ENCODE measurements at places on chromosomes 4 and X. TPM values are rescaled to one million over a fixed set of nuclear protein-coding genes. Genes with fewer than 3 reads are reported as not detected.

The NXF2B gene
- total RNA-seq: not detected

The FAM47A gene
- not detected for total RNA-seq

The BEX5 gene
- not detected for total RNA-seq

The SLC35A2 gene
- 37.0 TPM for total RNA-seq

The GABRA4 gene
- not detected for total RNA-seq

The PNMA5 gene
- total RNA-seq: not detected

The HSFX2 gene
- 0.64 TPM for total RNA-seq

- no peaks in the 10 kb centered on the region for H3K36me3 ChIP-seq
- H3K4me1 ChIP-seq: peaks cover 24% of the 10 kb centered on the region
- H3K4me3 ChIP-seq: peak overlapping the region; percentile 48
- H3K27me3 ChIP-seq: peaks cover 90% of the 10 kb centered on the region
- no peak for DNase-seq
Observed at GRCh38 chr4:174211622-174212044, 71.8 kb downstream of the FBXO8 start.

- H3K27ac ChIP-seq: no peak overlapping the region
- H3K27me3 ChIP-seq: peaks cover 11% of the 10 kb centered on the region
- H3K36me3 ChIP-seq: no peaks in the 10 kb centered on the region
- no peaks in the 10 kb centered on the region for H3K4me1 ChIP-seq
- no peak for DNase-seq
Observed at GRCh38 chr4:99821918-99822503, 5.4 kb downstream of the DAPP1 start.

GRCh38 chrX:3443184-3443583 is 96.7 kb upstream of the MXRA5 start:
- no peak overlapping the region for H3K27ac ChIP-seq
- H3K4me3 ChIP-seq: no peak overlapping the region
- peaks cover 1% of the 10 kb centered on the region for H3K36me3 ChIP-seq
- DNase-seq: no peak
- H3K27me3 ChIP-seq: no peaks in the 10 kb centered on the region
- no peaks in the 10 kb centered on the region for H3K4me1 ChIP-seq

GRCh38 chrX:132401935-132402334 is 86.9 kb downstream of the MBNL3 start:
- DNase-seq: no peak
- no peaks in the 10 kb centered on the region for H3K36me3 ChIP-seq
- no peak overlapping the region for H3K4me3 ChIP-seq
- H3K27ac ChIP-seq: no peak overlapping the region
- no peaks in the 10 kb centered on the region for H3K27me3 ChIP-seq
- H3K4me1 ChIP-seq: no peaks in the 10 kb centered on the region

GRCh38 chr4:118716304-118716703 is 31.1 kb downstream of the METTL14 start:
- peaks cover 28% of the 10 kb centered on the region for H3K36me3 ChIP-seq
- DNase-seq: no peak
- peaks cover 18% of the 10 kb centered on the region for H3K4me1 ChIP-seq
- H3K4me3 ChIP-seq: no peak overlapping the region
- H3K27ac ChIP-seq: peak overlapping the region; percentile 67
- no peaks in the 10 kb centered on the region for H3K27me3 ChIP-seq

GRCh38 chr4:104649631-104650030 is 154.9 kb upstream of the CXXC4 start:
- H3K27me3 ChIP-seq: no peaks in the 10 kb centered on the region
- no peak overlapping the region for H3K4me3 ChIP-seq
- H3K4me1 ChIP-seq: no peaks in the 10 kb centered on the region
- no peaks in the 10 kb centered on the region for H3K36me3 ChIP-seq
- DNase-seq: no peak

DNA sequence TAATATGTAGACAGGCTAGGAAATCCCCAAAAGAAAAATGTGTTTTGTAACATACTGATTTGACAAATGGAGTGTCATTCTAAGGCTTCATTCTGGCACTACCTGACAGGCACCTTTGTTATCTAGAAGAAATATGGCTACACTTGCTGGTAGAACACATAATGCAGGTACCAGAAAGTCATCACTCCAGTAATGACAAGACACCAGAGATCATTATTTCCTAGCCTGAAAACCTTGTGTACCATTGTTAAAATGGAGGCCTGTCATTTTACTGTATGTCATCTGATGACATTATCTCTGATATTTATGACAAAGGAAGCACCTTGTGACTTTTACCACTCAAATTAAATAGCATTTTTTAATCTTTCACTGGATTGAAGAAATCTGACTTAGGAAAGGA is 13.5 kb upstream of the FGF5 start:
- H3K36me3 ChIP-seq: no peaks in the 10 kb centered on the region
- peaks cover 15% of the 10 kb centered on the region for H3K4me1 ChIP-seq
- H3K27me3 ChIP-seq: no peaks in the 10 kb centered on the region
- H3K27ac ChIP-seq: no peak overlapping the region
- no peak overlapping the region for H3K4me3 ChIP-seq

DNA sequence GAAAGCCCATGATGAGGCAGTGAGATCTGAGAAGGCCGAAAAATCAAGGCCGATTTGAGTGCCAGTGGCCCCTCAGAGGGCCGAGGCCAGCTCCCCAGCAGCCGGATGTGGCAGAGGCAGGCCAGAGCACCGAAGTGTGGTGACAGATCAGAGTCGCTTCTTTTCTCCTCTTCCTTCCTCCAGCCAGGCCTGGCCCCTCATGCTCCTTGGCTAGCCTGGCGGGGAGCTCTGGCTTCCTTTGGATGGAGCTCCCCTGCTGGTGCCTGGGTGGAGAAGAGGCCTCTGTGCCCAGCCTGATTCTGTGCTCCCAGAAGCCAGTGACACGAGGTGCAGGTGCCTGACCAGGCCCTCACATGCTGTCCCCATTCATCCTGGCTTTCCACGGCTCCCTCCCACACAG is 127.2 kb upstream of the PABPC4L start:
- H3K4me3 ChIP-seq: no peak overlapping the region
- no peaks in the 10 kb centered on the region for H3K36me3 ChIP-seq
- H3K27me3 ChIP-seq: no peaks in the 10 kb centered on the region
- no peak for DNase-seq
- H3K27ac ChIP-seq: no peak overlapping the region

DNA sequence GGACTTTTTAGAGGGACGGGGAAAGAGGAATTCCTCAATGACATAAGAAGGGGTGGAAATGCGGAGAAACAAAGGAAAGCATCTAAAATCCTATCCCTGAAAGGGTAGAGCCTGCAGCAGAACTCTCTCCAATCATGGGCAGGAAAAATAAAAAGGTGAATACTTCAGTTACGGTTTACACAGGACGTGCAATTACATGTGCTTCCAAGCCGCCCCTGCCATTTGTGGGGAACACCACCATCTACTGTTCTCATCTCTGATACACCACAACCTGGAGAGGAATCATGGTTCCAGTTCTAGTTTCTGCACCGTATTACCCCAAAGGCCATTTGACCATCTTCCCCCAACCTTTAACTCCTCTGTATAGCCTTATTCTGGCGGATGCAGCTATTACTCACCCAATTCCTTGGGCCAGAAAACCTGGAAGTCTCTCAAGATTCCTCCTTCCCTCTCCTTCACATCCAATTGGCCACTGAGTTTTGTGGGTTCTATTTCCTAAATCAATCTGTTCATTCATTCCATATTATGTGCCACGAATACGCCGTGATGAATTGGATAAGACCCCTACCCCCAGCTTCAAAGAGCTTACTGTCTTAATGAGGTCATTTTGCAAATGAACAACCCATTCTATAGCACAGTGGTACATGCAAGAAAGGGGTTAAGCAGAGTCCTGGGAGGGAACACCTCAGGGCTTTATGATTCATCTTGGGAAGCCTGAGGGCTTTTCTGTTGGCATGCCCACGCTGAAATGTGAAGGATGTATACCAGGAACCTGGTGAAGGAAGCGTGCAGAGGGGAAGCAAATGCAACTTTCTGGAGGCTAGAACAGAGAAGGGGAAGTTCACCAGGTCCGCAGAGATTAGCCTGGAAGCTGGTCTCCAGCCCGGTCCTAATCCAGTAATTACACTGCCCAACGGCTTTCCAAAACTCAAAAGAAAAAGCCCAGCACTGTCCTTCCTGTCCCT is 1.4 kb upstream of the MSL3 start:
- peaks cover 7% of the 10 kb centered on the region for H3K27me3 ChIP-seq
- no peak overlapping the region for H3K27ac ChIP-seq
- H3K4me3 ChIP-seq: peak overlapping the region; percentile 65
- H3K36me3 ChIP-seq: no peaks in the 10 kb centered on the region
- H3K4me1 ChIP-seq: peaks cover 5% of the 10 kb centered on the region
- no peak for DNase-seq

- H3K4me1 ChIP-seq: peaks cover 29% of the 10 kb centered on the region
- H3K36me3 ChIP-seq: peaks cover 2% of the 10 kb centered on the region
- H3K27ac ChIP-seq: peak overlapping the region; percentile 98
- DNase-seq: peak; percentile 86
Observed at GRCh38 chrX:38803588-38804431, 2.6 kb downstream of the MID1IP1 start.

DNA sequence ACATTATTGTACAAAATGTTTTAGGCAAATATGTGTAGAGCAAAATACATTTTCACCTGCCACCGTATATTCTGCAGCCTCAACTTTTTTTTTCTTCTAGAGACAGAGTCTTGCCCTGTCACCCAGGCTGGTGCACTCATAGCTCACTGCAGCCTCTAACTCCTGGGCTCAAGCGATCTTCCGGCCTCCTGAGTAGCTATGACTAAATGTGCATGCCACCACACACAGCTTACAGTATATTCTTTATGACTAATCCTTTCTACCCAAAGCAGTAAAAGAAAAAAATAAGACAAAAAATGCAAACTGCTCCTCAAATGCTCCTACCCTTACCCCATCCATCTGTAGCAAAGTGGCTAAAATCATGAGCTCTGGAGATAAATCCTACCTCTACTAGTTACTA is 426.3 kb downstream of the KCNIP4 start:
- H3K27ac ChIP-seq: no peak overlapping the region
- H3K27me3 ChIP-seq: no peaks in the 10 kb centered on the region
- no peaks in the 10 kb centered on the region for H3K4me1 ChIP-seq
- H3K4me3 ChIP-seq: no peak overlapping the region

DNA sequence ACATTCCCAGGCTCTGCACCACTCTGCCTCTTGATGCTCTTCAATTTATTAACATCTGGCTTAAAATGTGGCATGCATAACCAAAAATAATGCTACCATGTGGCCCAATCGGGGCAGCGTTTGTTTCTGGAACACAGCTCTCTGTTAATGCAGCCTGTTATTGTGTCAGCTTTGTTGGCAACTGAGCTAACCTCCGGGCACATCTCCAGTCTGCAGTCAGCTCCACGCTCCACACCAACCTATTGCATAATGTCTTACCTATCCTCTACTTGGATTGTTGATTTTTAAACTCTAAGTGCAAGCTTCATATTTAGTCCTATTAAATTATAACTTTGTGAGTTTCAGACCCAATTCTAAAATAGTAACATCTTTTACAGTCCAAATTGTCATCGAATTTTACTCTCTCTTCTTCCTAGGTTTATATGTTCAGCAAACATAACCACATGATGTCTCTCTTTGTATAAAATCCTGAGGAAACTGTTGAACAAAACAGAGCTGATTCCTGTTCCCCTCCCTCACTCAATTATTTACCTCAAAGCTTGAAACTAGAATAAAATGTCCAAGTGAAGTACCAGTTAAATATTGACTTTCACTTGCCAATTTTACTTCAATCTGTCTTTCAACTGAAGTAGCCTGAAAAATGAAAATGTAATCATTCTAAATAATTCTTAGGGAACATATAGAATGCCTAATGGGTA is 92.2 kb upstream of the RAPGEF2 start:
- H3K27ac ChIP-seq: no peak overlapping the region
- H3K36me3 ChIP-seq: no peaks in the 10 kb centered on the region
- H3K4me1 ChIP-seq: peaks cover 5% of the 10 kb centered on the region

GRCh38 chrX:108312957-108313356 is 125.3 kb downstream of the COL4A6 start:
- H3K27me3 ChIP-seq: no peaks in the 10 kb centered on the region
- H3K27ac ChIP-seq: peak overlapping the region; percentile 82
- H3K4me1 ChIP-seq: peaks cover 17% of the 10 kb centered on the region

DNA sequence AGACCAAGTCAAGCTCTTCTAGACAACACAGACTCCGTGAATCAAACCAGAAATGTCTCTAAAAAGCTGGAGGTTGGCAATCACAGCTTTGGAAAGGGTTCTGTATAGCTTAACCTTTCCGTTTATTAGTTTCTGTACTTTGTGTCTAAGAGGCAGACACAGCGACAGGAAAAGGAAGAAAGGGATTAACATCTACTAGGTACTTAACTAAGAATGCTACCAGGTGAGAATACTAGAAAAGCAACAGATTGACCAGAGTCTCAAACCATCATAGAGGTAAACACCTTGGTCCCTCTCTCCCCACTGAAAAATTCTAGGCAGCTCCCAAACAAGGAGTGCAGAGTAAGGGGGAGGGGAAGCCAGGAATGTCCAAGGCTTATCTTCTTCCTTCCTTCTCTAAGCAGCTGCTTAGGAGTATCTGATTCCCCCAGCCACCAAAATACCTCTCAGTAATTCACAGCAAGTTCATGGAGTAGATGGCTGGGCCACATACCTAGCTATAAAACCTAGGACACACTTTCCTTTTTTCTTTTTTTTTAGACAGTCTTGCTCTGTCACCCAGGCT is 80.8 kb downstream of the APBB2 start:
- H3K27ac ChIP-seq: no peak overlapping the region
- H3K36me3 ChIP-seq: peaks cover 16% of the 10 kb centered on the region
- H3K4me3 ChIP-seq: no peak overlapping the region
- no peaks in the 10 kb centered on the region for H3K27me3 ChIP-seq
- no peak for DNase-seq
- peaks cover 46% of the 10 kb centered on the region for H3K4me1 ChIP-seq

- H3K27me3 ChIP-seq: peaks cover 14% of the 10 kb centered on the region
- no peaks in the 10 kb centered on the region for H3K36me3 ChIP-seq
- no peak overlapping the region for H3K27ac ChIP-seq
- H3K4me3 ChIP-seq: no peak overlapping the region
- peaks cover 7% of the 10 kb centered on the region for H3K4me1 ChIP-seq
- no peak for DNase-seq
Observed at GRCh38 chr4:112381996-112382692, 85.0 kb downstream of the ALPK1 start.

GRCh38 chr4:36551697-36552214 is 270.3 kb downstream of the DTHD1 start:
- no peak overlapping the region for H3K4me3 ChIP-seq
- no peak overlapping the region for H3K27ac ChIP-seq
- no peaks in the 10 kb centered on the region for H3K4me1 ChIP-seq
- no peaks in the 10 kb centered on the region for H3K36me3 ChIP-seq
- no peak for DNase-seq

DNA sequence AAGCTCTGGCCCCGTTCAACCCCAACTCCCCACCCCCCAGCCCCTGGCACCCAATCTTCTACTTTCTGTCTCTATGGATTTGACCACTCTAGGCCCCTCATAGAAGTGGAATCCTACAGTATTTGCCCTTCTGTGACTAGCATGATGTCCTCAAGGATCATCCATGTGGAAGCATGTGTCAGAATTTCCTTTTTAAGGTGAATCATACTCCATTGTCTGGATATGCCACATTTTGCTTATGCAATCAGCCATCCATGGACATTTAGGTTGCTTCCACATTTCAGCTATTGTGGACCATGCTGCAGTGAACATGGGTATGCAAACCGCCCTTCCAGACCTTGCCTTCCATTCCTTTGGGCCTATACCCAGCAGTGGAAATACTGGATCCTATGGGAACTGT is 15.5 kb downstream of the CCNQ start:
- H3K27ac ChIP-seq: no peak overlapping the region
- DNase-seq: no peak
- H3K4me1 ChIP-seq: peaks cover 7% of the 10 kb centered on the region
- no peaks in the 10 kb centered on the region for H3K27me3 ChIP-seq
- no peak overlapping the region for H3K4me3 ChIP-seq
- peaks cover 11% of the 10 kb centered on the region for H3K36me3 ChIP-seq
